Stimulated activated CD8-positive, alpha-beta memory T cell treated with anti-CD3 and anti-CD28 coated beads, Interleukin-7, amount 100 ng/mL, for 4 hours (primary cell): ENCODE measurements at places on chromosomes 3 and 15.

- no peak for DNase-seq
These were observed 69.6 kb downstream of the C3orf20 start for GRCh38 chr3:14744556-14744955.

DNA sequence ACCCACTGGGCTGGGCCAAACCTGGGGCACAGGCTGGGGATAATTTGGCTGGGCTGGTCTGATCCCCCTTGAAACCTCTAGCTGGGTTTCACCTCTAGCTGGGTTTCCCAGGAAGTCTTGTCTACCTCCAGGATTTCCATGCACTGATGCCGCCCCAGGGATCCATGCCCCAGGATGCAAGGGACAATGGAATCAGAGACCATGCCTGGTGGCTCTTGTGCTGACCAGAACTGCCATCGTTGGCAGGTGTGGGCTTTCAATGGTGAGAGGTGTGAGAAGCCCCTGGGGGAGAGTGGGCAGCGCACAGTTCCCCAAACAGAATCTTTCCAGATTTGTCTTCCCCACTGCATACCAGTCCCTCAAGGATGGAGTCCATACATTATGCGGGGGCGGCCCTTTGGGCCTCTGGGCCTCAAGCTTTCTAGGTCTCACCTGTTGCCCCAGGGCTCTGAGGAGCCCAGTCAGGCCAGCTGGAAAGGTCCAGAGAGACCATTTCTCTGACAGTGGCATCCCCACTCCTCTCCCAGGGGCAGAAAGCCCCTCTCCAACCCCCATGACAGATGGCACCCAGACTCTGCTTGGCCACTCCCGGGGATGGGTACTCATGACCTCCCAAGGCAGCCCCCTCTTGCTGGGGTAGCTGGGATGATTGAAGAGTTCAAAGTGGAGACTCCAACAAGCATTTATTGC, 35.4 kb downstream of the EPHB3 start:
- DNase-seq = no peak

- no peak for DNase-seq
These were observed 349.2 kb upstream of the CCDC54 start for GRCh38 chr3:107028086-107028485.

DNA sequence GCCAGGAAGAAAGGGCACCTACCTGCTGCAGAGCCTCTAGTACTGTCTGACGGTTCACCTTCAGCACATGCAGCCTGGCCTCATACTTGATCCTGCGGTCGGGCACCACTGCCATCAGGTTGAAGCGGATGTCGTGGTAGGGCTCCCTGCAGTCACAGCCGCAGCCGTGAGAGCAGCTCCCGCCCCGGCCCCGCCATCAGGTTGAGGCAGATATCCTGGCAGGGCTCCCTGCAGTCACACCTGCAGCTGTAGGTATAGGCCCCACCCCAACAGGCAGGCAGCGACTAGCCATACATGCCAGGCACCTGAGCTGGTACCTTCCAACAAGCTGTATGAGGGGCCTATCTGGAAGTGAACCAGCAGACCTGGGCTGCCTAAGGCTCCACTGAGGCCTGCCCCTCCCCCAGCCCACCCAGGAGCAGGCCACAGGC, 38.7 kb downstream of the SEMA3G start:
- no peak for DNase-seq

GRCh38 chr15:75815811-75816719, 27.2 kb upstream of the UBE2Q2 start:
- DNase-seq = no peak

DNA sequence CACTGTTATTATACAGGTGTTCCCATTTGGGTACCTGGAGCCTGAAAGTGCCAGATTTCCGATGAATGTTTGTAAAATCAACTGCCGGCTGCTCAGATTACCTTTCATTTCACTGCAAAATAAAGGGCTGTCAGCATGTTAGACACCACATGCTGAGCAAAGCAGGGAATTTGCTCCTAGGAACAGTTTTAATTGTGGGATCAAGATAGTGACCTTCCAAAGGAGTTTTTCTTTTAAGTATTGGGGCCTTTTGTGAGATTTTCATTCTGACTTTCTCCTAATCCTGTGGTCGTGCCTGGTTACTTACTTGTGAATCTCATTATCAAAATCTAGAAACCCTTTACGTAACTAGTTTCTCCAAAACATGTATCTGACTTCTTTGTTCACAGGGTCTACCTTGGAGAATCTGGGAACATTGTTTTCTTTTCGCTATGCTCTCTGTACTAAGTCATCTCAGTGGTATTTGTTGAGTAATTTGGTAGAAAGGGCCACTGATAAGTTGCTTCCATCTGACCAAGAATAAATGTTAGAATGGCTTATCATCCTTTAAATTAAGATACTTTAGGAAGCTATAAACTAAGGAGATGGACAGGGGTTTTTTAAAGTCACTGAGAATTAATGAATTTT, 40.8 kb upstream of the LRTM1 start:
- no peak for DNase-seq

DNA sequence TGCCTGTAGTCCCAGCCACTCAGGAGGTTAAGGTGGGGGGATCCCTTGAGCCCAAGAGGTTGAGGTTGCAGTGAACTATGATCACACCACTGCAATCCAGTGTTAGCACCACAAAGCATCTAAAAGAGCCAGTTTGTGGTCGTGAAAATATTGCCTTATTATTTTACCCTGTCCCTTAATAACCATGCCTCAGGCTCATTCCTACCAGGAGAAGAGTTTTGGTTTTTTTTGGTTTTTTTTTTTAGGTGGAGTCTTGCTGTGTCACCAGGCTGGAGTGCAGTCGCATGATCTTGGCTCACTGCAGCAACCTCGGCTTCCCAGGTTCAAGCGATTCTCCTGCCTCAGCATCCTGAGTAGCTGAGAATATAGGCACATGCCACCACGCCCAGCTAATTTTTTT, 17.9 kb upstream of the AVEN start:
- no peak for DNase-seq

DNA sequence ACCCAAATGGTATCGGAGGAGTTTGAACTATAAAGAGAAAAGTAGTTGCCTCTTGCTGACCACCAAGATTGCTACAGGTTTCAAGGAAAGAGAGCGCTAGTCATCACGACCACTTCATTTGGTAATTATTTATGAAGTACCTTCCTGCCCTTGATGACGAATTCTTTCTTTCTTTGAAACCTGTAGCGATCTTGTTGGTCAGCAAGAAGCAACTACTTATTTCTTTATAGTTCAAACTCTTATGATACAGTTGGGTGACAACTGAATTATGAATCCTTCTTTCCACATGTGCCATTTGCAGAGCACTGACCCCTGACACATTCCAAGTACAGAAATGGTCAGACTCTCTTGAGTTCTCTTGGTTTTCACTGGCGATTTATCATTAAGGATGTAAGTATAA, 46.8 kb downstream of the THRB start:
- DNase-seq = no peak

DNA sequence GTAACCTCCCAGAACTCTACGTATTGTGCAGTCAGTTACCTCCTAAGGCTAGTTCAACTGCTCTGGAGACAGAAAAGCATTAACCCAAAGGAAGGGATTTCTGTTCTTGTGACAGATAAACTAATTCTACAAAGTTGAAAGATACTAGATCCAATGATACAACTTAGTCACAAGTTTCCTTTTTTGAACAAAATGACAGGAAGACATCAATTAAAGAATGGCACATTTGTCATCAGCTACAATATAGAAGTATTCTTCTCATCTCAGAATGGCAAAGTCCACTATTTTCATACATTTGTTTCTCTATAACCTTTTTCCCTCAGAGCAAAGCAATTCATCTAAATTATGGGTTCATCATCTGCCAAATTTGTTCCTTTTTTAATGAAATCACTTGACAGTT, 43.7 kb downstream of the ISL2 start:
- DNase-seq = no peak

DNA sequence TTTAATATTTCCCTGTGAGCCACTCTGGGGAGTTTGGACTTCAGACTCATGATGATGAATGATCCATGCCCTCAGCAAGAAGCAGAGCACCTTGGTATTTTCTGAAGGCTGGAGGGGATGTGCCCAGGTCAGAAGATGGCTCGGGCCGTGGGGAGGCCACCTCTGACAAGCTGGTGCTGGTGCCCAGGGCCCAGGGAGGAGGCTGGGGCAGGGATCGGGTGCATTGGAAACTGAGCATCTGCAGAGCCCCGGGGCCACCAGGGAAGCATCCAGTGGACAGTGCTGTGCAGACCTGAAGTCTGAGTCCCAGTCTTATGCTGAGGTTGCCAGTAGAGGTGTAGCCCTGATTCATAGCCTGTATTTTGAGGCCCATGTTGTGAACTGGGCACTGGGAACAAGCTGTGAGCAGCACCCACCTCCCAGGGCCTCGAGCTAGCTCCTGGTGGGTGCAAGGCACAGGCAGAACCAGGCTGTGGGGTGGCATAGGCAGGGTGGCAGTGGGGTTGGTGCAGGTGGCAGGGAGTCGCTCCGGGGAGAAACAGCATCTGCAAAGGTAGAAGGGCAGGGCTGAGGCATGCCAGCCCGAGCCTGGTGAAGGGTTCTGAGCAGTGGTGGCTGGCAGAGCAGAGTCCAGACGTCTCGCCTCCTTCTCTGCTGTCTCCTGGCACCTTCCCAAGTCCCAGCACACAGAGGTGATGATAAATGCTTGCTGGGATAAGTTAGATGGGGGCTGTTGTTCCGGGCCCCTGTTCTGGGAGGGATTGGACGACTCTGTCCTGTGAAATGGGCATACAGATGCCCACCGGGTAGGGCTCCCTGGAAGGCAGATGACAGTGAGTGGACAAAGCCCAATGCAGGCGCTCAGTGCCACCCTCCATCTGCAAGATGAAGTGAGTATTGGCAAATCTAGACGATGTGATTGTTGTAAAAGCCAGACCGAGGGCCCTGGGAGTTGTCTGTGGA, 10.6 kb downstream of the DNAJB8 start:
- no peak for DNase-seq

DNA sequence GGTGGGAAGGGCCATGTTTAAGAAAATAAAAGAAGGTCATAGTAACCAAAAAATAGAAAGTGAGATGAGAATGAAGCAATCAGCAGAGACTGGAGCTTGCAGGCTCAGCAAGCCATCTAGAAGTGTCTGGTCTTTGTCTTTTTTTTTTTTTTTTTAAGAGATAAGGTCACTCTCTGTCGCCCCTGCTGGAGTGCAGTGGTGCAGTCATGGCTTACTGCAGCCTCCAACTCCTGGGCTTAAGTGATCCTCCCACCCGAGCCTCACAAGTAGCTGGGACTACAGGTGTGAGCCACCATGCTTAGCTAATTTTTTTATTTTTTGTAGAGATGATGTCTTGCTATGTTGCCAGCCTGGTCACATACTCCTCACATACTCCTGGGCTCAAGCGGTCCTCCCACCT, 36.2 kb downstream of the GXYLT2 start:
- no peak for DNase-seq

GRCh38 chr3:41460736-41461135, 261.4 kb downstream of the CTNNB1 start:
- DNase-seq = no peak

DNA sequence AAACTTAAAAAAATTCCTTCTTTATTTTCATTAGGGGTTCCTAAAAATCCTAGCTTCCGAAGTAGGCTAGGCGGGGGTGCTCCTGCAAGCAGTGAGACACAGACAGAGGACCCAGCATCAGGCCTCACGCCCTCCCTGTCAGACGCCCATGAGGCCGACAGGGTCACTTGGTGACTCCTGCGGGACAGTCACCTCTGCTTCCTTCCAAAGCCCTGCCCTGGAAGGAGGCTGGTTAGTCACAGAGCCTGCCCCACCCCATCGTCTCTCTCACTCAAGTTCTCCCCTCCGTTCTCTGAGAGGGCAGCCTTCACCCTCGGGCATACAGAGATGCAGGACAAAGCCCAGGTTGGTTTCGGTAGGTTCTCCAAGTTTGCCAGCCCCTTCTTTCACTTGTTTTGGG, 38.6 kb downstream of the EHD4 start:
- DNase-seq = no peak

GRCh38 chr3:140439527-140439926, 238.3 kb upstream of the TRIM42 start:
- no peak for DNase-seq

DNA sequence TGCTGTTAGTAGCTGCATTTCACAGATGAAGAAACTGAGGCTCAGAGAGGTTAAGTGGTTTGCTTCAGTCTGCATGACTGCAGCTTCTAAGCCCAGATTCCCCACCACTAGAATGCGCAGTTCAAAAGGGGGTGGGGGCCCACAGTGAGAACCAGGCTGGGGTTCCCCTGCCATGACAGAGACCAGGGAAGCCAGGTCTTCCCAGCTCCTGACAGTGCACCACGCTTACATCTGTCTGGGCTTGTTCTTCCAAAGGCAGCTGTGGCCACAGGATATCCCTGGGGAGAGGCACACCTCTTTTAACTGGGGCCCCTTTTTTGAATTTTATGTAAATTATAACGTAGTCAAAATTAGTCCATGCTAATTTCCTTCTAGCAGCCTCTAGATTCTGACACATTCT, 5.3 kb downstream of the PLEKHO2 start:
- DNase-seq = no peak

DNA sequence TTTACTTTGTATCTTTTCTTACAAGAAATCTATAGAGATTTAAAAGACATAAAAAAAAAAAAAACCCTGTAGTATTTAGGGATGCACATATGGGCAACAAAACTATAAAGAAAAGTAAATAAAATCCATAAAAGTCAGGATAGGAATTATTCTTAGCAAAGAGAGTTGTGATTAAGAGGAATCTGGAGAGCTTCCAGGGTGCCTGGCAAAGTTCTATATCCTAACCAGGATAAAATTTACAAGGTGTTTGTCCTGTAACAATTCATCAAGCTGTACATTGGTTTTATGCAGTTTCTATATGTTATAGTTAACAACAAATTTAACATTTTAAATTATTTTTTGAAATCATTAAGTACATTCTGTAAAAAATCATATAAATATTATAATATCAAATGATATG, 7.9 kb downstream of the SECISBP2L start:
- no peak for DNase-seq

DNA sequence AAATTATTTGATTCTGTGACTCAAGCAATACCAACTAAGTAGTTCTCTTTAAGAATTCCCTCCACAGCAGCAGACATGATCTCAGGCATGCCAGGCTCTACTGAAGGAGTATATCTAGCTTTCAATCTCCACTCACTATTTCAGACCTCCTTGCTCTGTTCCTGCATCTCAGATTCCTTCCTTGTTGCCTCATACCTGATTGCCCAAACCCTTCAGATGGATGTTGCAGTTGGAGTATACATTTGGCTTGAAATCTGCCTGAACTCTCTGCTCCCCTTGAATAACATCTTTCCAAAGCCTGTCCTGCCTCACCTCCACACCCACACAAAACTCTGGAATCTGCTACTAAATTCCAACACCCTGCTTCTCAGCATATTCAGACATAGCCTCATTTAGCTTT, 19.8 kb upstream of the TM4SF4 start:
- DNase-seq = no peak

GRCh38 chr3:138625707-138626365, 17.3 kb downstream of the FAIM start:
- no peak for DNase-seq
